ENCODE measurements at places on chromosomes 5 and 9.
A peak's percentile ranks its signal among the peaks of the same experiment; 100 is the strongest.

- no peak for DNase-seq
Measured at GRCh38 chr9:129595903-129596540, 24.9 kb downstream of the C9orf50 start.

DNA sequence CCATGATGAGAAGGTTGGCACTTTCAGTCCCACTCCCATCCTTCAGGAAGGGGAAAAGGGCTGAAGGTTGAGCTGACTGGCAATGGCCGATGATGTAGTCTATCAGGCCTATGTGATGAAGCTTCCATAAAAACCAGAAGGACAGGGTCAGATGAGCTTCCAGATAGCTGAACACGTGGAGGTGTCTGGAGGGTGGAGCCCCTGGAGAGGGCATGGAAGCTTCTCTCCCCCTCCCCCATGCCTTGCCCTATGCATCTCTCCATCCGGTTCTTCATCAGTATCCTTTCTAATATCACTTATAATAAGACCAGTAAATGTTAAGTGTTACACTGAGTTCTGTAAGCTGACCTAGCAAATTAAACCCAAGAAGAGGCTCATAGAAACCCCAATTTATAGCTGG lies 32.6 kb upstream of the SMU1 start:
- no peak for DNase-seq

DNA sequence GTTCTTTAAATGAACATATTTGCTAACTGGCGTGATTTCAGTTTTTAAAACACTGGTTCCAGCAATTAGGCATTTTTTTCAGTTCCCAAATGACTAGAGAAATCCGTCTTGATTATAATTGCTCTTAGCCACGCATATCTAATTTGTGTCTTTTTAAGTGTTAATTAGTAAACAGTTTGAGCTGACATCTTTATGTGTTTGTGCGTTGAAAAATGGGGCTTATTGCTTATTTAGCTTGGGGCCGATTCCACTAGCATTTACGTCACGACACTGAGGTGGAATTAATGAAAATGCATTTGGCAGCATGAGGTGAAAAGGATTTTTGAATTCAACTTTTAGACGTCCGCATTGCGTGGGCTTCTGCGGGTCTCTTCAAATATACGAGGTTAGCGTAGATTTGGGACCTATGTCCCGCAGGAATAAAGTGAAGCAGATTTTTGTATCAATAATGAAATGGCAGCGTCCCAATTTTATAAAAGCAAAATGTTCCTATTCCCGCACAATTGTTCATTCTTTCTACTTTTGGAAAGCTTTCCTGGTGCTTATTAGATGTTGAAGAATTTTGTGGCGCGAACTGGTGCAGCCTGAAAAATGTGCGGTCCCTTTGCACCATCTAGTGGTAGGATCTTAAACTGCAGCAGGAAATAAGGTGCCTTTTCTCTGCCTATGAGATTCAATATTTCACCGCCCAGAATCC lies 122.7 kb upstream of the LMX1B start:
- peak; percentile 50 for DNase-seq

DNA sequence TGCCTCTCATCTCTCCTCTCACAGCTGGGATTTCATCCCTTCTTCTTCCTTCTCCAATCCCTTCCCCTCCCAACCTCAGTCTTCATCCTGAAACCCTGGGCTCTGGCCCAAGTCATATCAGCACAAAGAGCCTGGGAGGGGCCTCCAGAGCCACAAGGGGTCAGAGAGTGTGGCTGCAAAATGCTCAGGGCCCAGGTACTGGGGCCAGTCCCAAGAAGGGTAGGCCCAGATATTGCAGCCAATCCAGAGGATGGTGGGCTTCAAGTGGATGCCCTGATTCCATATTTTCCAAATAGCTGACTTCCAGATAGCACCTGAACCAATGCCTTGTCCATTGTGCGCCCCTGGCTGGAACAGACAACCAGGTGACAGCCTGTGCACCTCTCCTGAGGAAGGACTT lies 193.9 kb downstream of the MED10 start:
- no peak for DNase-seq

DNA sequence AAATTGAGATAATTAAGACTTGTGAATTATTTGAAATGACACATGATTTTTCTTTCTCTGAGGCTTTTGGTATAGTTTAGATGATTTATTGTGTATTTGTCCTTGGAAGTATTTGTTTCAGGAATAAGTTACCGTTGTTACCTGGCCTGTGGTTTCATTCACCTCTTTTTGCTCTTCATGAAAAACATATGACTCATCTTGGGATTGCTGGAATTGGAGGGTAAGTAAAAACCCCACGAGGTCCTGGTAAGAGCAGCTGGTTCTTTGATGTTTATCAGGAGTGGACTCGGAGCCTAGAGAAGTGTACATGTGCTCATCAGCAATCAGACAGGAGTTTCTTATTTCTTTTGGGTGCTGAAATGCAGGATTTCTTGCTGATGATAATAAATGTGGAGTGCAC lies 275.3 kb downstream of the PSAT1 start:
- DNase-seq = peak; percentile 17

- no peak for DNase-seq
Measured at GRCh38 chr5:73607228-73607627, 18.8 kb upstream of the ARHGEF28 start.

DNA sequence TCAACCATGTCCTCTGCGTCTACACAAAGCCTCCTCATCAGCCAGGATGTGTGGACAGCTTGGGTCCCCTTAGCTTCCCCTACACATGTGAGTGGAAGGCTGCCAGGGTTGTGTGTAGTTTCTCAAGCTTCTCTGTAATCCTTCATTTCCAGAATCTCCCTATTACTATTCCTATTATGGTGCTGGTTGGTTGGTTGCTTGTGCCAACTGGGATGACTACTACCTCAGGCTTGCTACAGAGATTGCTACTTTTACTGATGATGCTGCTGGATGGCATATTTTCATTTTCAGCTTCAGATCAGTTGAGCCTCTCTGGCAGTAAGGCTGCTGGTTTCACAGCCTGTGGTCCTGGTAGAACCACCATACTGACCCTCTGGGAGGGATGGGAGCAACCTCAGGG lies 39.9 kb downstream of the ATG10 start:
- peak; percentile 78 for DNase-seq

- DNase-seq = peak; percentile 76
Measured at GRCh38 chr5:669111-669841, 23.9 kb downstream of the TPPP start.

- DNase-seq = no peak
Measured at GRCh38 chr5:1151316-1151715, 39.5 kb upstream of the SLC12A7 start.

DNA sequence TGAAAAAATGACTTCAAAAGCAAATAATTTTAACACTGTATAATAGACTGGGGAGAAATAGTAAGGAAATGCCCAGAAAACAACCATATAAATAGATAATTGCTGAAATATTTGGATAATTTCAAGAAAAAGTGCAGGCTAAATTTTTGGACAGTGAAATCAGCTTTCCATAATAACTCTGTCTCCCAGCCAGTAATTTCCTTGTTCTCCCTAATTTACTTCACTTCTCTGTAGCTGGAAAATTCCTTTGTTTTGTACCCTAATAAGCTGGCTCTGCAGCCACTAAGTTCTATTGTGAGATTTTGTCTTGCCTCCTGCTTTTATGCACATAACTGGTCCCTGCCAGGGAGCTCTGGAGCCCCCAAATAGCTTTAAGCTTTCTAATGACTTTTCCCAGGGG lies 27.7 kb downstream of the PRDM6 start:
- no peak for DNase-seq

GRCh38 chr5:138028971-138029365 lies 3.9 kb downstream of the FAM13B start:
- DNase-seq = no peak

DNA sequence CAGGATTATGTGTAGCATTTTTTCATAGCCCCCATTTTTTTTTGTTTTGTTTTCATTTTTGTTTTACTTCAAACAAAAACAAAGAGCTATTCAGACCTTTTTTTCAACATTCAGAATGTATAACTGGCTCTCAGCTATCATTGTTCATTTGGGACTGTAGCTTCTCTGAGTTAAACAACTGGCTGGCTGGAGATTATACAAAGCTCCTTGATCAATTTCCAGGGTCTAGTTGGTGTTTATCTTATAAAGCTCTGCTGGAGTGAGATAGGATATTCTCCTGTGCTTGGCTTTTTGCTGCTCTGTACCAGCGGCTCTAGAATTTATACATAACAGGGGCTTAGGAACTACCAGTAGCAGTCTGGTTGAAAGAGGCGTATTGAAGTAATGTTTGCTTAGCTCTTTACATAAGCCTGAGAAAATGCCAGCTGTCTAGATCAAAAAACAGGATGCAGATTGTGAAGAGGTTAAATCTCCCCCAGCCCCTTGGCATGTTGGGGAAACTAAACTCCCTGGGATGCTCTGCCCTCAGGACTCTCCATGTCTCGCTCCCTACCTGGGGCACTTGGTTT lies 15.2 kb downstream of the GARNL3 start:
- no peak for DNase-seq

GRCh38 chr9:13160051-13160450 lies 119.4 kb downstream of the MPDZ start:
- no peak for DNase-seq

- DNase-seq = no peak
Measured at GRCh38 chr5:132315529-132316067, 21.4 kb downstream of the SLC22A4 start.

- DNase-seq = peak; percentile 78
Measured at GRCh38 chr5:20601678-20602100, 613.7 kb upstream of the CDH18 start.

DNA sequence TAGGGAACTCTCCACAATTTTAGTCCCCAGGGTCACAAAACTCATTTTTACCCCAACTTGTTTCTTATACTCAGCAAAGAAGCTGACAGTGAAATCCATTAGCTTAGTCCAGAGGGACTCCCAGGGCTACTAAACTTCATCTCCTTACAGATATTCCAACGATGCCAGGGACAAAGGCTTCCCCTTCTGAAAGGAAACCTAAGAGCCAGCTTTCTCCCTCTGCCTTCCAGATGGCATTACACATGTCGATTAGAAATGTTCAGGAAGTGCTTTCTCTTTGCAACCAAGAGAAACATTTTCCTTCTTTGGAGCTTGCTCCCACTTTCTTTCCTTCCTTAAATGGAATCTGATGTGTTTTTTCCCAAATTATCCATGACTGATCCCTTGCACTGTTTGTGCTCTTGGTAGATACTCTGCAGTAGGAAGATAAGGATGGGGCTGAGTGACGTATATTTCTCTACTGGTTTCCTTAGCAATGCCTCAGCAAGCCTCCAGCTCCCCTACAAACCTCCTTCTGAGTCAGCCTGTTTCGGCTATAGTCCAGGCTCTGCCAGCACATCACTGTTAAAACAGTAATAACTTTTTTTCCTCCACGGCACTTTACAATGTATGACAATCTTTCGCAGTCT lies 43.0 kb upstream of the HTR4 start:
- DNase-seq = peak; percentile 74

GRCh38 chr5:5979761-5980537 lies 398.4 kb downstream of the MED10 start:
- DNase-seq = no peak

- DNase-seq = no peak
Measured at GRCh38 chr5:136063778-136064465, 35.1 kb downstream of the TGFBI start.

- DNase-seq = no peak
Measured at GRCh38 chr5:110840347-110840960, 101.6 kb downstream of the SLC25A46 start.

DNA sequence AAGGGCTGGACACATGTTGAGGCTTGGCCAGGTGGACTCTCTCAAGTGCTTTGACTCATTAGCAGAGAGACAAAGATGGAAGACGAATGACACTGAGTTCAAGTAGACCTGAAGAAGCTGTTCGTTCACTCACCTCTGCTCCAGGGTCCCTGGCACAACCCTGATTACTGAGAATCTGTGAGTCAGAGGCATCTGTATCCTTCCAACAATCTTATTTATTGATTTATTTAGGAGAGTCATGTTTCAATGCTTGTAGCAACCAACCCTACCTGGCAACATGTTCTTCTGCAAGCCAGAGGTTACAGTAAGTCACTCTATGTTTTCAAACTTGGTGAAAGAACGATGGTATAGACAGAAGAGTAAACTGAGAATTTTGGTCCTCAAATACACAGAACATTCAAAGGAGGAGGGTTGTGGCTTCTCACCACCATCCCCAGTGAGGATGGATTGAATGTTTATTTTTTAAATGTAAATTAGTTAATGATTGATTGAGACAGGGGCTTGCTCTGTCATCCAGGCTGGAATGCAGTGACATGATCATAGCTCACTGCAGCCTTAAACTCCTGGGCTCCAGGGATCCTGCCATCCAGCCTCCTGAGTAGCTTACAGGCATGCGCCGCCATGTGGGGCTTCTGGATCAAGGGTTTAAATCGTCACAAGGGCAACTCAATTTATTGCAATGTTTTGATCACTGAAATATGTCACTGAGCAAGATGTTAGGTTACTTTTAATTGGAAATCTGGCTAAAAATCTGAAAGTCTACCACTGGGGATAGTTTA lies 55.7 kb upstream of the CARTPT start:
- DNase-seq = no peak

GRCh38 chr5:9249231-9249630 lies 296.6 kb downstream of the SEMA5A start:
- DNase-seq = peak; percentile 82

DNA sequence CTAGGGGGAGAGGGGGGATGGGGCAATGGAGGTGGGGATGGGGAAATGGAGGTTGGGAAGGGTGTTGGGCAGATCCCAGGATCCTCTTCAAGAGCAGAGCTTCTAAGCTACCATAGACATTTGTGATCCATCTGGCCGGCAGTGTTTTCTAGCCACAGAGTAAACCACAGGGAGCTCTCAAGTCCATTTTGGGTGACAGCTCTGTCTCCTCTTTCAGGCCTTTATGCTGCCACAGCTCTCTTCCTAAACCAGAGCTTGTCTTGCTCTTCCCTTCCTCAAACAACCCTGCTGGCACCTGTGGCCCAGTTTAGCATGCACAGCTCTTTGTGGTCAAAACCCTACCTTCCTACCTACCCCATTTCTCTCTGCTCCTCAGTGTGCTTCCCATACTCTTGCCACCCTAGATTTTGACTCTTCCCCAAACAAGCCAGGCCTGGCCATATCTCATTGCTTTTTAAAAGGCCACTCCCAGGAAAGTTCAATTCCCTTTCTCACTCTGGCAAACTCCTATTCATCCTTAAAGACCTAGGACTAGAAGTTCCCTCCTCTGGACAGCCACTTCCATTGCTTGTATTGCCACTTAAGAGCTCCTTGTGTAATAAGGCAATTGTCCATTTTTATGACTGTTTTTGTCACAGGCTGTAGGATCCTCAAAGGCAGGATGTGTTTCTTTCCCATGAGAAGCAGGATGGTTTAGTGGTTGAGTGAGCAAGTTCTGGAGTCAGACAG lies 84.3 kb upstream of the PANK3 start:
- no peak for DNase-seq

GRCh38 chr5:82265047-82265446 lies 13.1 kb downstream of the RPS23 start:
- DNase-seq = no peak

- no peak for DNase-seq
Measured at GRCh38 chr5:155689406-155689805, 637.6 kb upstream of the SGCD start.

DNA sequence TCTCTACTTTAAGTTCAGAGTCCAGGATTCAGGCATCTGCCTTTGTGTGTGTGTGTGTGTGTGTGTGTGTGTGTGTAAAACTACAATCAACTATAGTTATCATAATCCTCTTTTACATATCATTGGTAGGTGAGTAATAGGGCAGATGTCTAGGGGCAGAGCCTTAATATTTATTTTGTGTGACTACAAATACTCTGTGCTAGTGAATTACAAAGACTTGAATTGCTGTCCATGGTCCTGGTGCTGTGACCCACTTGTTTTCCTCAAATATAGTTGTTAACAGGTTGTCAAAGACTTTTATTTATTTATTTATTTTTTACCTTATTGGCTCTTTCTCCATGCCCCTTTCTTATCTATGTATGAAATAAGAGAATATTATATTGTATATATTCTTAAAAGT lies 196.8 kb downstream of the ANXA1 start:
- peak; percentile 47 for DNase-seq

GRCh38 chr5:65120371-65120967 lies 351.7 kb downstream of the CWC27 start:
- no peak for DNase-seq
